GM03348 (cell line): ENCODE measurements at places on chromosomes 16 and 17.
A peak's percentile ranks its signal among the peaks of the same experiment; 100 is the strongest.

DNA sequence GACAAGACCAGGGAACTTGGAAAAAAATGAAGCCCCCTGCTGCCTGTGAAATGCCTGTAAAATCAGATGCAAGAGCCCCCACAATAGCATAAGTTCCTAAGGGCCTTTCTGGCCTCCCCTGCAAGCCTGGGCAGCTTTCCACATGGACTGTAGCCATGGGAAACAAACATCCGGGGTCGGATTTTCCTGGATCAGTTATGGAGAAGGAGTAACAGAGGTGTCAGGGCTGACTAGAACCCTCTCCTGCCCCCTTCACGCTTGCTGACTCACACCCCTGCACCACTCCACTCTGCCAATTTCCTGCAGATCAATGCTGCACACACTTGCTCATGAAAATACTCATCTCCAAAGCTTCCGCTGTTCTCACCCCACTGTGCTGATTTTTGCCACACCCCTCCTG, 258.6 kb downstream of the CBLN1 start:
- DNase-seq, result peak; percentile 48

DNA sequence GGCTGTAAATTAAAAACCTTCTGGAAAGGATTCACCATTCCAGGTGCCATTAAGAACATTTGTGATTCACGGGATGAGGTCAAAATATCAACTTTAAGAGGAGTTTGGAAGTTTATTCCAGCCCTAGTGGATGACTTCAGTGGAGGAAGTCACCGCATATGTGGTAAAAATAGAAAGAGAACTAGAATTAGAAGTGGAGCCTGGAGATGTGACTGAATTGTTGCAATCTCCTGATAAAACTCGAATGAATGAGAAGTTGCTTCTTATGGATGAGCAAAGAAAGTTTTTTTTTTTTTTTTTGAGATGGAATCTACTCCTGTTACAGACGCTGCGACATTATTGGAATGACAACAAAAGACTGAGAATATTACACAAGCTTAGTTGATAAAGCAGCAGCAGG, 26.7 kb downstream of the CCL4 start:
- DNase-seq, result no peak

DNA sequence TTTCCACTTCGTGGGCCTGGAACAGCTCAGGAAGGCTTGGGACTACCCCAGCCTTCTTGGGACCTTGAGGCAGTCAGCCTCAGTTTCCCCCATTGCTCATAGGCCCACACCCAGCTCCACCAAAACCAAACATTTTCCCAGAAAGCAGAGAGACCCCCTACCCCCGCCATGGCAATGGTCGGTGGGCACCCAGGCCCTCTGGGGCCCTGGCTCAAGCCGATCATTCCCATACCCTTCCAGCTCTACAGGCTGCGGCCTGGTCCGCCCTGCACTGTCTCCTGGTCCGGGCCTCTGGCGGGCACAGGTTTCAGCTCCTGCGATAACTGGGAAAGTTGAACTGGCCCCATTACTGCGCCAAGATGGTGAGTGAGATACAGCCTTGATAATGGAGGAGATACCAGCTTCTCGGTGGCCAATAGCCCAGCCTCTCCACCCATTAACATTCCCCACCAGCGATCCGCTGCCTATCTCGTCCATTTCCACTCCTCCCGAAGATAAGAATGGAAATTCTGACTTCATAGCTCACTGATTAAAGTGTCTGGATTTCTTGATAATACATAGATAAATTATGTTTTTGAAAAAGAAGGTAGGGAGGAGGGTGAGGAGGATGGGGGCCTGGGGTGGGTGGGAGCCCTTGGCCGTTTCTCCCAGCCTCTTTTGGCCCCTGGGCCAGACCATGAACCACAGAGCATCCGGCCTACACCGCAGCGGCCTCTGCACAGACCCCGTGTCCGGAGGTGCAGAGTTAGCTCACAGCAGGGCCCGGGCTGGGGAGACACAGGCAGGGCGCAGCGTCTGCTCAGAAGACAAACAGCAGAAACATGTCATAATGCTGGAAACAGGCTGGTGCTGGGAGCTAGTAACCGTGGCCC, 11.6 kb downstream of the ZFPM1 start:
- no peak for DNase-seq

GRCh38 chr17:57478478-57479250, 222.3 kb downstream of the MSI2 start:
- DNase-seq, result no peak

DNA sequence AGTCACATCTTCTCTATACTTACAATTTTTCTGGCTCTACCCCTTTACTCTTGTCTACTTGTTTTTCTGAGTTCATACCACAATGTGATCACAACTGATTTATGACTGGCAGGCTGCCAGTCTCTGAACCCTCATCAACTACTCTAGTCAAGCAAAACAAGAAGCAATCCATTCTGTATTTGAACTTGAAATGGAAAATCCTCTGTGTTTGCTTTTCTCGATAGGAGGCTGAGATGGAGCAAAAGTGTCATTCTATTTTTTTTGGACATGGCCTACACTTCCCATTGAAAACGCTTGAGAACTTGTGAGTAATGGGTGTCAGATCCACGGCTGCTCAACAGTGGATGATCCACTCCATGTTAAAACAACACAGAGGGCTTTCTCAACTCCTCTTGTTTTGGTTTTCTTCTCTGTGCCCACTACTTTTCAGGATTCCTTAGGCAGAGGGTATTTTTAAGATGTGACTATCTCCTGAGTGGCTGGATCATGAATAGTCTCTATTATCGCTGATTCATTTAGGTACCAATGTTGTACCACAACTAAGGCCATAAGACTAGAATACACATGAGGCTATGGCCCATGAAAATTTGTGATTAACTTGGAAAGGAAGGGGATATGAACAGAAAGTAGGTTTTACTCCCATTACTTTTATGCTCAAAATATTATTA, 11.7 kb downstream of the TMEM100 start:
- no peak for DNase-seq

GRCh38 chr17:51056813-51057510, 63.7 kb downstream of the SPAG9 start:
- DNase-seq, result peak; percentile 83

DNA sequence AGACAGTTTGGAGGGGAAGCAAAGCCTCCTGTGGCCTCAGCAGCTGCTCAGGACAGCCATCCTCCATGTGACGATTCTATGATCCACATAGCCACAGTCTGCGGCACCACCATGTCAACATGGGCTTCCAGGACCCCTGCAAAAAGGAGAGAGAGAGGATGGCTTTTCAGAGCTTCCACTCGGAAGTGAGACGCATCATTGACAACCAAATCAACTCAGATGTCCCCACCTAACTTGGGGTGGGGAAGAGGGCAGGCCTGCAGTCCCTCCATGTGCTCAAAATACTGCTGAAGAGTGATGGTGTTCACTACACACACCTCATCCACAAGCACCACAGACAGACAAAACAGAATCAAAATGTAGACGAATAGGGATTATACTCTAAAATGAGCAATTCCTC, 5.9 kb upstream of the METTL16 start:
- no peak for DNase-seq

DNA sequence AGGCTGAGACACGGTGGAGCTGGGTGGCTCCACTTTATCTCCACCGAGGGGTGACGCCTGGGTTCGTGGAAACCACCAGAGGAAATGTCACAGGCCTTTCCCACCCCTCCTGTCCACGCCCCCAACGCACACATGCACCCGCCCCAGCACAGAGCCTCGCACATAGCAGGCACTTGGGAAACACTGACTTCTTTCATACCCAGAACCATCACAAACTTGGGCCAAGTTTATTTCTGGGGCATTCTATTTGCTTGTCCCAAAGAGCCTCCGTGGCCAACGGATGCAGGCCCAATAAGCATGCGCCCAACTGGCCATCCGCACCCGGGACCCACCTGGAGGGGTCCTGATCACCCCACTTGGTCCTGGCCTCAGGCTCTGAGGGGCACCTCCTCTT, 3.3 kb downstream of the BCAR1 start:
- no peak for DNase-seq

GRCh38 chr17:40139566-40140058, 725 bp upstream of the CASC3 start:
- DNase-seq, result no peak

DNA sequence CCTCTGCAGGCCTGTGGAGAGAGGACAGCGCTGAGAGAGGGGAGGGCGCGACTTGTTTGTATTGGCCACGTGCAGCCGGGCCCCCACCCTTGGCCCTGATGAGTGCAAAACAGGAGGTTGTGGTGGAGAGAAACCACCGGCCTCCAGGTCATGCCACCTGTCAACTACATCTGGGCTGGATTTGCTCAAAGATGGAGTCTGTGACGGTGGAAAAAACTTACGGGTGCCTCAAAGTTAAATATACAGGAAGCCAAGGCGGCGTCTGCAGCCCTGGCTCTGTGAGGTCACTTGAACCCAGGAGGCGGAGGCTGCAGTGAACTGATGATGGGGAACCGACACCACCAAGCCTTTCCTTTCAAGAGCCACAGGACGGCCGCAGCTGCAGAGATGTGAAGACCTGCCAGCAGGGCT, 15.7 kb downstream of the C16orf74 start:
- no peak for DNase-seq

DNA sequence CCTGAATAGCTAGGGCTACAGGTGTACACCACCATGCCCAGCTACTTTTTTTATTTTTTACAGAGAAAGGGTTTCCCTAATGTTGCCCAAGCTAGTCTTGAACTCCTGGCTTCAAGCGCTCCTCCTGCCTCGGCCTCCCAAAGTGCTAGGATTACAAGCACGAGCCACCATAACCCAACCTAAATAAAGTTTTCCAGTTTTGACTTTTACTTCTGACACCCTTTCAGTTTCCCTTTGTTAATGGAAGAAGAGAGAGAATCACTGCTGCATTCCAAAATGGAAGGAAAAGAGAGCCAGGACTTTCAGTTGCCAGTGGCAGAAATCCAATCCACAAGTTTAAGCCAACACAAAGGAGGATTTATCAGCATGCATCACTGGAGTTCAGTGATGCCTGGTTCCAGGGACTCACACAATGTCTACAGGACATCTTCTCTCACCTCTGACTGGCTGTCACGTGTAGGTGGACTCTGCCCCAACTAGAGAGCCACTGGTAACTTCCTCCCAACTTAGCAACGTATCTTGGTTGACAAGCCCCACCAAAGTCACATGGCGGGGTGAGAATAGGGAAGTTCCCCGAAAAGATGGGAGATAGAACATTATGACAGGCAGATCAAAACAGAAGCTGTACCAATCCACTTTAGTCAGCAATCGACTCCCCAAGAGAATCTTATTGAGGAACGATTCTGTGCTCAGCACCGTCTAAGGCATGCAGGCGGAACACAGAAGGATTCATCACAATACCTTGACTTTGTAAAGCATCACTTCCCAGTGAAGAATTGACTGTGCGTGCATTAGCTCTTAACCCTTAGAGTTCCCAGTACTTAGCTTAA, 46.5 kb downstream of the GAS7 start:
- no peak for DNase-seq
